ENCODE measurements at places on chromosomes 5 and 9. TPM values are rescaled to one million over a fixed set of nuclear protein-coding genes. Genes with fewer than 3 reads are reported as not detected.

Gene ARHGEF39
- 0.42 TPM for total RNA-seq

Gene PLPP7
- 1.1 TPM for total RNA-seq

Gene TAF11L2
- total RNA-seq = not detected

Gene TUT7
- 40.6 TPM for total RNA-seq

Gene LHX3
- total RNA-seq = not detected

Gene SLC6A18
- total RNA-seq = not detected

Gene IFNA2
- total RNA-seq = not detected

Gene GALT
- 59.1 TPM for total RNA-seq

Gene C9orf152
- 0.20 TPM for total RNA-seq

Gene FAM153A
- total RNA-seq = 3.3 TPM

Gene SLC6A19
- total RNA-seq = not detected

Gene PCDHA11
- total RNA-seq = 1.8 TPM

Gene PCDHB8
- total RNA-seq = 2.6 TPM

Gene ZNF618
- total RNA-seq = 17.3 TPM

Gene ANKRD34B
- not detected for total RNA-seq

Data from thyroid gland (tissue), 4 donors.